ENCODE measurements at places on chromosomes 16 and 17.

GRCh38 chr17:52636443-52636842 lies 477.9 kb upstream of the CA10 start:
- no peak for DNase-seq

DNA sequence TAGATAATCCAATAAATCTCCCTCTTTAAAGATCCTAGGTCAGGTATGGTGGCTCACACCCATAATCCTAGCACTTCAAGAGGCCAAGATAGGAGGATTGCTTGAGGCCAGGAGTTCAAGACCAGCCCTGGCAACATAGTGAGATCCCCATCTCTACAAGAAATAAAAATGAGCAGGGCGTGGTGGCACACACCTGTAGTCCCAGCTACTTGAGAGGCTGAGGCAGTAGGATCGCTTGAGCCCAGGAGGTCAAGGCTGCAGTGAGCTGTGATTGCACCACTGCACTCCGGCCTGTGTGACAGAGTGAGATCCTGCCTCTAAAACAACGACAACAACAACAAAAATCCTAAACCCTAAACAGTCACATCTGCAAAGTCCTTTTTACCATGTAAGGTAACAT lies 2.0 kb upstream of the CCL22 start:
- no peak for DNase-seq

- no peak for DNase-seq
Measured at GRCh38 chr17:79033741-79034501, 10.0 kb downstream of the C1QTNF1 start.

GRCh38 chr16:16147316-16147999 lies 75.8 kb downstream of the ABCC6 start:
- no peak for DNase-seq

DNA sequence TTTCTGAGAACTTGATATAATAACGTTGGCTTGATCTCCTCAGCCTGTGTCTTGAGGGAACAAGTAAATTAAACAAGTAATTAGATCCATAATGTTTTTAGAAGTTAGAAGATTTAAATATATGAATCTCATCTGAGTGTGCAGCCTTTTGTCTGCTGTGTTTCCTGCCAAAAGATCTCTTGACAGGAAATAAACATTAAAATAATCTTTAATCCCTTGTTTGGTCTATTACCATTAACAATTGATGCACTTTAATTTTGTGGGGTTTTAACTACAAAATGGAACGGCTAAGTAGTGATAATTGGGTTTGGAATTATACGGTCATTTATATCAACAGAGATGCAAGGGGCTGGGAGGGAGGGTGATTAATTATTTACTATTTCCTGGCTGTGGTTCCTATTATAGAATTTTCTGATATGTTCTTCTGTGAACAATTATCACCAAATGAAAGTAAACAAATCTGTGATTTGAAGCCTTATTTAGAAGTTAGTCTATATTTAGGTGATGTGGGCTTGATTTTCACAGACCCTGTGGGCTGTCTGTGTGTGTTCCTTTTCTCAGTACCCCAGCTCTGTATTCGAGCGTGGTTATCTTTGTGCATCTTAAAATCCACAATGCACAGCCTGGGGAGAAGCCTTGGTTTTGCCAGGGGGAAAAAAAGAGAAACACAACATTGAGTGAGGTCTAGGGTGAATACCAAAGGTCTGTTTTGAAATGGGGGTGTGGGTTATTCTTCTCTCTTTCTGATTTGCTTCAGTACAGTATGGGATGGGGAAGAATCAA lies 556.1 kb downstream of the WWOX start:
- DNase-seq: no peak

DNA sequence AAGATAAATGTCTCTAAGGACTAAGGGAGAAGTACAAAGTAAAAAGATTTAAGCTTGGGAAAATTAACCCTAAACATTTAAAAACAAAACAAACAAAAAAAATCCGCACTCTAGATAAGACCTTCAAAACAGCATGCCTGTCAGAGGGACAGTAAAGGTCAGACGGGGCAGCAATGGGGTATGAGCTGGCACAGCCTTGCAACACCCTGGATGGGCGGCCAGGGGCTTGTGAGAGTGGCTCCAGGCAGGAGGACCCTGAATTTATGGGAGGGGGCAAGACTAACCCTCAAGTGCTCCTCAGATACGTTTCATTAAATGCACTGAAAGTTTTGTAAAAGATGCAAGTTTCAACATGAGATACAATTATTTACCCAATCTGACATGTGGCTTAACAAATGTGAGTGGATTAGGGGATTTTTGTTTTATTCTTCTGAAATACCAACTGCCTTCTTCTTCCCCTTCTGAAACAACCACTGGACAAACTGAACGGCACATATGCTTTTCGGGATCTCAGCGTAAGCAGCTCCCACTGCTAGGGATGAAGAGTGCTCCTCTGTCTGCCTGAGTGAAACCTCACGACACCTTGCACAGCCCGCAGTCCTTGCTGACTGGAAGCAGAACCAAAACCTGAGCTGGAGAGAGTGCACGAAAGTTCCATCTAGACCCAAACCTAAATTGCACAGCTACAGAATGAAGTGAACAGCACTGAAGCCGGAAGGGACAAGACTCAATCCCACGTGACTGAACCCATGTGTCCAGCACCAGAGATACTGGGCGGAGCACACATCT lies 128.4 kb downstream of the ANKRD11 start:
- no peak for DNase-seq

DNA sequence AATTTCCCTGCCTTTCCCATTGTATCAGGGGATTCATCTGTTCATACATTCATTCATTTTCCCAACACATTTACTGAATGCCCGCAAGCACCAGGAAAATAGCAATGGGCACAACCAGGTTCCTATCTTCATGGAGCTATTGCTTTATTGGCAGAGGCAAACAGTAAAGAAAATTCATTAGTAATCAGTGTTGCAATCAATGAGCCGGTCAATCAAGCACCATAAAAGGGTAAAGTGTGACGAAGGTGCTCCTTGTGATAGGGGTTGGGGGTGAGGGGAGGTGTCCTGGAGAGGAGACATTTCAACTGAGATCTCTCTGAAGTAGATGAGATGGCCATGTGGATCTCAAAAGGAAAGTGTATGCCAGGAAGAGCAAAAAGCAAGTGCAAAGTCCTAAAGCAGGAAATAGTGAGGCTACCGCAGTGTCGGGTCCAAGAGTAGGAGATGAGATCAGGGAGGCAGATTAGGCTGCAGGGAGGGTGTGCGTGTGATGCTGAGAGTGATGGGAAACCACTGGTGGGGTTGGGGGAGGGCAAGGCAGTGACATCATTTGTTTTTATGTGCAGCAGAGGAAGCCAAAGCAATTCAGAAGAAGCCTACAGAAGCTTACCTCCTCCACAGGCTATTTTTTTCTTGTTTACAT lies 28.4 kb downstream of the CDH13 start:
- no peak for DNase-seq

DNA sequence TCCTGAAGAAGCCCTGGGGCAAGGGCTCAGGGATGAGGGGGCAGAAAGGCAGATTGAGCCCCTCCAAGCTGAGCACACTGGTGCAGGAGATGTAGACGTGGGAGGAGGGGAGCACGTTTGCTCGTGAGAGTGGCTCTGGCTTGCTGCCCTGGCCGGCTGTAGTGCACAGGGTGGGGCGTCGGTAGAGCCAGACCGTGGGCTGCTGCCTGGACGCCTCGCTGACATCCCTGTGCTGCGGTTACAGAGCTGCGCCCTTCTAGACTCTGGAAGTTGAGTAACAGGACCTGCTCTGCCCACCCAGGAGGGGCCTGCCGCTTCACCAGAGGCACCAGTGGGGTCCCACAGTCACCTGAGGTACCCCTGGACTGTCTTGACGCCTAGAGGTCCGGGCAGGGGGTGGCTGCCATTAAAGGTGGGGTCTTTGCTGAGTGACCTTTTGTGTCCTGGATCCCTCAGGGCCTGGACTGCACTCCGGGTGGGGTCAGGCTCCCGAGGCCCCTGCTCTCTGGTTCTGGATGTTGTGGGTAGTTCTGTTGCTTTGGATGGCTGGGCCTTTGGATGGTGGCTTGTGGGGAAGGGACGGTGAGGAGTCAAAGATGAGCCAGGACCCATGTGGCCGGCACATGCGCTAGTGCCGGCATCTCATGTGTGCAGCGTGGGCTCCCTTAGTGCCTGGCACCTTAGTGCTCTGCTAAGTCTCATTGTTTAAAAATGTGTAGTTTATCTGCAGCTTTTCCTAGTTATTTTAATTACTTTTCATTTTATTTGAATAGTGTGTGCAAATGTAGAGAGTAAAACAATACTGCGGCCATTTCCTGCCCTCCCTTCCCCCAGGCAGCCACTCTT lies 41.7 kb downstream of the PGS1 start:
- DNase-seq: no peak

- DNase-seq: no peak
Measured at GRCh38 chr16:48373258-48374029, 11.8 kb downstream of the SIAH1 start.

GRCh38 chr17:58368860-58369213 lies 16.8 kb upstream of the SUPT4H1 start:
- DNase-seq: no peak

- no peak for DNase-seq
Measured at GRCh38 chr16:8753416-8754054, 43.9 kb downstream of the TMEM186 start.

DNA sequence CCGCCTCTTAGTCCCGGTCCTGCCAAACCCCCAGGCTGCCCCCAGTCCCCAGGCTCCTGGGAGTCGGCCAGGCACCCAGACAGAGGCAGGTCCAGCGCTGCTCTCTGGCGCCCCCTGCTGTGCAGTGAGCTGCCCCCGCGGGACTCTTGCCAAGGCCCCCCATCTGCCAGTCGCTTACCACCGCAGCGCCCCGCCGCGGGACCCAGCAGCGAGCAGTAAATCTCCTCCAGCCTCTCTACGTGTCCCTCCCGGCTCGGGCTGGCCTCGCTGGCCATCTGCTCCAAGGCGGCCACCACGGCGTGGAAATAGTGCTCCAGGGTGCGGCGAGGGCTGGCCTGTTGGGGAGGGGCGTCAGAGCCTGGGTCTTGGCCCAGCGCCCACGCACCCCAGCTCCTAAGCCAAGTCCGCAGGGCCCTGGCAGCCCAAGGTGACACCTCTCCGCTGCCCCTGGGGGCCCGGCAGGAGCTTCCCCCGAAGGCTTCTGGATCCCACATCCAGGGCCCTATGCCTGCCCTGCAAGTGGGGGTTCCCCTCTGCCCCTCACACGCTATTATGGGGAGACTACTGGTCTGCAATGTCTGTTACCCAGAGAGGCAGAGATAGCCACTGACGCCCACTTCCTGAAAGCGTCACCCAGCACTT lies 33.7 kb upstream of the MFSD6L start:
- no peak for DNase-seq

GRCh38 chr17:41651625-41652460 lies 27.5 kb upstream of the KRT17 start:
- no peak for DNase-seq

DNA sequence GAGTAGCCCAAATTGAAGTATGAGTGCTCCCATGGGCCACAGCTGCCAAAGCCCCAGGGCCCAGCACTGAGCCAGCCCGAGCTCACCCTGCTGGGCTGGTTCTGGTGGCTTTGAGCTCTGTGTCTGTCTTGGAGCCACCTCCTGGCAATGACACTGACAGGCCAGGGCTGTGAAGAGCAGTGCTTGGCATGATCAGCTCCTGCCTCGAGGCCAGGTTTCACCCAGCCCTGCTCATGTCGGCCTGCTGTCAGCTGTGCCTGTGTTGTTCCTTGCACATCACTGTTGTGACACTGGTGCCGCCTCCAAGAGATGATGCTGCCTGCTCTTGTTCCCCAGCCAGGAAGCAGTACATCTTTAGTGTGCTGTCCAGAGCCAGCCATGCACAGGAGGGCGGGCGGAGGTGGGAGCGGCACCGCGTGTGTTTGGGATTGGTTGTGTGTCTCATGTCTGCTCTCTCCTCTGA lies 26.0 kb downstream of the PLD6 start:
- no peak for DNase-seq

- no peak for DNase-seq
Measured at GRCh38 chr17:5826384-5826783, 242.1 kb upstream of the NLRP1 start.

- no peak for DNase-seq
Measured at GRCh38 chr16:11621920-11622651, 35.4 kb upstream of the LITAF start.

- no peak for DNase-seq
Measured at GRCh38 chr16:83842291-83842690, 34.5 kb downstream of the HSBP1 start.

GRCh38 chr17:27442702-27443101 lies 13.5 kb upstream of the KSR1 start:
- no peak for DNase-seq

DNA sequence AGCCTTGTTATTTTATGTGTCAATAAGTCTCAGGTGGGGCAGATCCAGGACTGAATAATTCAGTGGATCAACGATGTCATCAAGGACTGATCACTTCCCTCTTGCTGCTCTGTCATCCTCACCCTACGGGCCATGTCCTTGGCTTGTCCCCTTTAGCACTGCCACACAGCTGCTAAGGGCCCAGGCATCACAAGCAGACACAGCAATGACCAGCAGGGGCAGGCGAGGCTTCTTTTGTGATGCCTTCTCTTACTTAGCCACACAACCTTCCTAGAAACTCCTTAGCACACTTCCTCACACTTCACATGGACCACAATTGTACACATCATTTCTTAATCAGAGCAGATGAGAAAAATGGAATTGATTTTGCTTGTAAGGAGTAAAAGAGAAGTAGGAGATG lies 356.3 kb upstream of the SOX9 start:
- no peak for DNase-seq

DNA sequence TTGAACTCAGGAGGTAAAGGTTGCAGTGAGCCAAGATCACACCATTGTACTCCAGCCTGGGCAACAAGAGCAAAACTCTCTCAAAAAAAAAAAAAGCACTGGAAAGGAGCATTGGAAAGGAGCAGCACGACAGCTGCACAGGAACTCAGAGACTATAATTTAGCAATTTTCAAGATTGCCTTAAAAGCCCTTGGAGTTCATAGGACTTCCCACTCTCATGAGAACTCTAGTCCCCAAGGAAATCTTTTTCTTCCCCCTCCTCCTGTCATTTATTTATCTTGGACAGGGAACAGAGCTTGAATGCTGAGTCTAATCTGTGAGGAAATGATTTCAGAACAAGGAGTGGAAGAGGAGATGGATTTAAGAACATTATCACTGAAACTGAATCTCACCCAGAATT lies 69.0 kb downstream of the PLXDC1 start:
- no peak for DNase-seq

- DNase-seq: no peak
Measured at GRCh38 chr17:82787081-82787848, 35.4 kb downstream of the TBCD start.

- no peak for DNase-seq
Measured at GRCh38 chr16:82133798-82134197, 36.2 kb downstream of the MPHOSPH6 start.

DNA sequence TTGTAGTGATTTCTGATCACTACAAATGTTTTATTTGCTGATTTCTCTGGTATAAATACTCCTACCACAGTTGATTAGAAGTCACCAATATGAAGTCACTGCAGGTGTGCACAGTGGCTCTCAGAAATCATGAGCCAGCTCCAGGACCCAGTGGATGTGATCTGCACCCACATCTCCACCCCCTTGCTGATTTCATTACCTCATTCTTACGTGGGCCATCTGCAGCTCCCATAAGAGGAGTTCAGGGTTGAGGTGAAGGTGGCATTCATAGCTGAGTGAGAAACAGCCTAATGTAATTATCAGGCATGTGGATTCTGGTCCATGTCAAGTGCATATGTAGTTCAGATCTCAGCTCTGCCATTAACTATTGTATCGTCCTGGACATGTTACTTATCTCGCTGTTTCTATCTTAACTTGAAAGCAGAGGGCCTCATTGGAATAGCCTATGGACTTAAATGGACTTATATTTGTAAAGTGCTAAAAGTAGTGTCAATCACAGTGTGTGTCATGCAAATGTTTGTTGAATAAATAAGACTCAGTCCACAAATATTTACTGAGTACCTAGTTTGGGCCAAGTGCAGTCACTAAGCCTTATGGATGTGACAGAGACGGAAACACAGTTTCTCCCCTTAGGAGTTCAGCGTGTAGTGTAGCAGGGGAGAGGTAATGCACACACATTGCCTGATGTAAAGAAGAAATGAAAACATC lies 40.7 kb upstream of the ZKSCAN2 start:
- DNase-seq: no peak
